ENCODE measurements at places on chromosomes 12 and 14. TPM values are rescaled to one million over a fixed set of nuclear protein-coding genes. Genes with fewer than 3 reads are reported as not detected.
A peak's percentile ranks its signal among the peaks of the same experiment; 100 is the strongest.

Gene GOLT1B
- total RNA-seq: 38.1 TPM

GRCh38 chr12:95998611-95999286, 2.6 kb upstream of the HAL start:
- H3K36me3 ChIP-seq: peaks cover 5% of the 10 kb centered on the region
- no peak for DNase-seq
- no peak overlapping the region for H3K4me3 ChIP-seq
- no peaks in the 10 kb centered on the region for H3K27me3 ChIP-seq
- H3K27ac ChIP-seq: no peak overlapping the region
- H3K4me1 ChIP-seq: peaks cover 7% of the 10 kb centered on the region

GRCh38 chr14:69879175-69880043, at the start of gene SMOC1:
SMOC1 (plus strand) TSS chr14:69879416; CDS start chr14:69879679, 263 bp downstream.
- DNase-seq: no peak
- H3K36me3 ChIP-seq: no peaks in the 10 kb centered on the region
- no peaks in the 10 kb centered on the region for H3K4me1 ChIP-seq
- no peak within 1 kb of the TSS for H3K27ac ChIP-seq

DNA sequence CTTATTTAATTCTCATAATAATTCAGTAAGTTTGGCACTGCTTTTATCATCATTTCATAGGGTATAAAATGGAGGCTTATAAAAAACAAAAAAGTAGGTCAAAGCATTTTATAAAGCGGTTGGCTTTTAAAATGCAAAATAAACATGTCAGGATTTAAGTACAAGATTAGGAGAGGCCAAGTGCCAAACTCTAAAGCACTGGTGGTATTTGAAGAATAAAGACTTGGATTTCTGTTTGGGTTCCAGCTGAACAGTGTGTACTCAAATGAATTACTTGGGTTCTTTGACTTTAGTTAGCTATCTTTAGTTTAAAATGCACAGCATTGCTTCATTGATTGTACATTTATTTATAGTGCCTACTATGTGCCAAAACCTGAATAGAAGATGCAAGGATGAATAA, 966.6 kb upstream of the SEL1L start:
- no peak overlapping the region for H3K4me3 ChIP-seq
- DNase-seq: no peak
- no peak overlapping the region for H3K27ac ChIP-seq
- no peaks in the 10 kb centered on the region for H3K4me1 ChIP-seq

DNA sequence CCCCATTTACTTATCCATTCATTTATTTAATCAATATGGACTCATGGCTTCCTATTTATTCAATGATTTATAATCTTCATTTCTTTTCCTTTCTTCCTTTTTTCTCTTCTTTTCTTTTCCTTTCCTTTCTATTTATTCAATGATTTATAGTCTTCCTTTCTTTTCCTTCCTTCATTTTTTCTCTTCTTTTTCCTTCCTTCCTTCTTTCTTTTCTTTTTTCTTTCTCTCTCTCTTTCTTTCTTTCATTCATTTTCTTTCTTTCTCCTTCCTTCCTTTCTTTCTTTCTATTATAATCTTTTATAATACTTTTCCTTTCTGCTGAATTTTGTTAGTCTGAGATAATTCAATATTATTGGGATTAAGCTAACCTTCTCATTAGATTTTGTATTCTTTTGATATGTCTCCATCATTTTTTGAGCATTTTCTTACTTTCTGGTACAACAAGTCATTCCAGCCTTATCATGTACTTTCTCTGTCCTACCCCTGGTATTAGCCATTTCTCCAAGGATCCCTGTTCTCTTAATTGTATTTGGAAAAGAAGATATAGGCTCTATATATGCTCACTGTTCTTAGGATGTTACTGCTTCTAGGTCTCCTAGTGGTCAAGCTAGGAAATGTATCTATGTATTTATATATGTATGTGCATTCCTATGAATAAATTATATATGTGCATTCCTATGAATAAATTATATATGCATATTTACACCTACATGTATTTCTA, 12.1 kb downstream of the LACRT start:
- no peak overlapping the region for H3K4me3 ChIP-seq
- H3K27me3 ChIP-seq: peaks cover 66% of the 10 kb centered on the region
- DNase-seq: no peak

GRCh38 chr12:32906399-32907165, 10.0 kb upstream of the PKP2 start:
- H3K4me1 ChIP-seq: no peaks in the 10 kb centered on the region
- H3K27me3 ChIP-seq: peaks cover 10% of the 10 kb centered on the region
- DNase-seq: no peak

- no peak for DNase-seq
- H3K27me3 ChIP-seq: peaks cover 6% of the 10 kb centered on the region
- H3K4me1 ChIP-seq: no peaks in the 10 kb centered on the region
- no peak overlapping the region for H3K27ac ChIP-seq
- no peak overlapping the region for H3K4me3 ChIP-seq
- no peaks in the 10 kb centered on the region for H3K36me3 ChIP-seq
These were observed 186.6 kb upstream of the GZMB start for GRCh38 chr14:24820616-24821015.

GRCh38 chr14:80933282-80933681, 8.3 kb downstream of the CEP128 start:
- no peaks in the 10 kb centered on the region for H3K27me3 ChIP-seq
- peaks cover 44% of the 10 kb centered on the region for H3K4me1 ChIP-seq
- peaks cover 53% of the 10 kb centered on the region for H3K36me3 ChIP-seq
- H3K27ac ChIP-seq: peak overlapping the region; percentile 2

GRCh38 chr12:106118-106591, 39.6 kb downstream of the IQSEC3 start:
- DNase-seq: no peak
- H3K27me3 ChIP-seq: peaks cover 2% of the 10 kb centered on the region
- no peaks in the 10 kb centered on the region for H3K36me3 ChIP-seq

DNA sequence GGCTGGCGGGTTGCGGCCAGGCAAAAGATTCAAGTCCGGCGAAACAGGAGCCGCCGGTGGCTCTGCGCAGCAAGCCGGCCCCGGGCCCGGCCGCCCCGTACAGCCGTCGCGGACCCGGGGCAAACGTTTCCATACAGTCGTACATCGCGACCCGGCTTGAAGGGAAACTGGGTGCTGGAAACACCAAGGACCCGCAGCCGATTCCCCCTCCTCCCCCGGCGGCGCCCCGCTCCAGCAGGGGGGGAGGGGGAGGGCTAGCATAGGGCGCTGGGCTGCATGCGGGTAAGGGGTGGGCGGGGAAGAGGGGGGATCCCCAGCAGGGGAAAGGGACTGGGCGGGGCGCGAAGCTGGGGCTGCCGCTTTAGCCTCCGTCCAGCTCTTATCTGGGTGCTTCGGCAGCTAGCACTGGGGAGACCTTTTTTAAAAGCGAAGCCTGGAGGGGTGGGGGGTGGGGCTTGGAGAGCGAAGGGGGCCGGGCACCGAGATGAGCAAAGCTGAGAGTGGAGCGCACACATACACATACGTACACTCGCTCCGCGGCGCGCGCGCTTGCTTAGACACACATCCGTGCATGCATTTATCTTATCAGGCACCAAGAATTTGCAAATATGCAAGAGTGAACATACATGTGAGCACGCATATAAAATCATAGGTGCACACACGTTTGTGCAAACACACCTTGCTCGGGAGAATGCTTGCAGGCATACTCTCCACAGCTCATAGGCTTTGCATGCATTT, 11.9 kb downstream of the RARG start:
- H3K27ac ChIP-seq: peak overlapping the region; percentile 96
- peak; percentile 82 for DNase-seq
- H3K4me1 ChIP-seq: peaks cover 71% of the 10 kb centered on the region
- H3K27me3 ChIP-seq: no peaks in the 10 kb centered on the region
- H3K36me3 ChIP-seq: peaks cover 10% of the 10 kb centered on the region
- peak overlapping the region; percentile 89 for H3K4me3 ChIP-seq

DNA sequence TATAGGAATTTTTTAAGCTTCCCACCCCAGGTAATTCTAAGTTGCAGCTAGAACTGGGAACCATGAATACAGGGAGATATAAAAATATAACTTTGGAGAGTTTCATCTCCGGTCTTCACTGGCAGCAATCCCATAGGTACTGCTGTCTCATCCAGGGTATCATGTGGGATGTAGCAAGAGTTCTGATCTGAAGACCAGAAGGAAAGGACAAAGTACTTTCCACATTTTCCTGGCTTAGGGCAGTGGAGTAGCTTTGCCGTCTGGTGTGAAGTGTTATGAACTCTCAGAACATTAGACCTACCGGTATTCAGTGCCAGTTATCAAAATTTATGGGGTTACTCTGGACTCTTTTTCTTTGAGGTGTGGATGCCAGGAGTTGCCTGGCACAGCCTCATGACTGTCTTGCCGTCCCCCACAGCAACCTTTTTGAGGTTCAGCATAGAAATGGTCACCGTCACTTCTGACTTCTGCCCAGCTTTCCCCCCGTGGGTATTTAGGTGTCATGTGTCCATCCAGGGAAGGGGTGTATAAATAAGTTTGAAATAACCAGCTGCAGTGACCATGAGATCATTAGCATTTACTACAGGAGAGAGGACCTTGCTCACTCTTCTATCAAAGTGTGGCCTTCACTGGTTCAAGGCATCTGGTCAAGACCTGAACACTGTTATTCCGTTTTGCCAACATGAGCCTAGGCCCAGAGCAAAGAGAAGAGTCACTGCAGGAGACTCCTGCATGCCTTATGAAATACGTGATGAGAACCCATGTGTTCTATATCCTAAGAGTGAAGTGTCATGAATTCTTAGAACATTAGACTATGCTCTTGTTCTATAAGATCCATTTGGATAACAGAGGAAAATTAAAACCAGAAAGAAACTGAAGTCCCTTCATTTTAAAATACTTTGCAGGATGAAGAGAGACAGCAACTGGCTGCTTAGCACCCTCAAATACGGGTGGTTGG, 22.2 kb downstream of the TMEM233 start:
- peaks cover 2% of the 10 kb centered on the region for H3K27me3 ChIP-seq
- H3K4me1 ChIP-seq: no peaks in the 10 kb centered on the region
- no peak overlapping the region for H3K27ac ChIP-seq
- peaks cover 2% of the 10 kb centered on the region for H3K36me3 ChIP-seq
- no peak overlapping the region for H3K4me3 ChIP-seq

DNA sequence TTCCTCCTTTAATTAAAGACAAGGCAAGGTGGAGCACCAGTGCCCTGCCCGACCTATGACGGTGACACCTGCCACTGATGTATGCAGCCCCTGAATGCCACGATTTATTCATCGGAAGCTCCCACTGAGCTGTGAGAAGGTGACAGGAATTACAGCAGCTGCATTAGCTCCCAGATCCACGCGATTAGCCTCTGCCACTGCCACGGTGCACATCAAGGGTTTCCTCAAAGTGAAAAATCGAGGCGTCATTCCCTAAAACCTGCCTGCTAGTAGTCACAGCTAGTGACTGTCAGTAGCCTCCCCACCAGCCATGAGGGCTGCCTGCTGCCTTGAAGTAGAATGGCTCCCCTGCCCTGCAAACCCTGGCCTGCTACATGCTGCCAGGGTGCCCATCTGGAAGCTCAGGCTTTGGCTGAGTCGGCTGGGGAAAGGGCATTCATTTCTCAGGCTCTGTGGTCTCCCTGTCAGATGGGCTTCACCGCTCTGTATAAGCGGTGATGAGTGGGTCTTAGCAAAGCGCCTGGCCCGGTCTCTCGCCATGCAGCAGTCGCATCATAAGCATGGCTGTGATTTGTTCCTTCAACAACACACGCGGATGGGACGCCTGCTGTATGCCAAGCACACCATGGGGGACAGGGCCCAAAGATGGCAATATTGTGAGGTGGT, 8.2 kb upstream of the BCL11B start:
- no peak for DNase-seq
- H3K4me1 ChIP-seq: peaks cover 29% of the 10 kb centered on the region
- no peaks in the 10 kb centered on the region for H3K36me3 ChIP-seq

Gene PTPRR
- not detected for total RNA-seq

- DNase-seq: no peak
- H3K36me3 ChIP-seq: peaks cover 13% of the 10 kb centered on the region
- no peak overlapping the region for H3K4me3 ChIP-seq
- H3K4me1 ChIP-seq: peaks cover 6% of the 10 kb centered on the region
- no peaks in the 10 kb centered on the region for H3K27me3 ChIP-seq
These were observed 10.5 kb upstream of the STAC3 start for GRCh38 chr12:57261428-57261865.

DNA sequence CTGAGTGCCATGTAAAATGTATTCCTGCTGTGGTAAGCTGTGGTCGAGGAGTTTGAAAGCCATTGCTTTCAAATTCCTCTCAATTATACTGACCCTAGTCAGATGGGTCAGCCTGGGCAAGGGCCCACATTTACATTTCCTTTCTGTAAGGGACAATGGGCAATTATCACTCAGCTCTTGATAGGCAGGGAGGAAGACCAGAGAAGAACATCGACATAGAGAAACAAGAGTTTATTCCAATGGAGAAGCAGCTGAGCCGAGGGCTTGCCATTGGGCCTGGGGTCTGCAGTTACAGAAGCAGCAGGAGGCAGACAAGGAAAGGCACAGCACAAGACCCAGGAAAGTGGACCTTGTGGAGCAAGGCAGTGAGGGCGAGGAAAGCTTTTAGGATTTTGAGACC, 9.7 kb downstream of the NRIP2 start:
- no peak overlapping the region for H3K4me3 ChIP-seq
- H3K4me1 ChIP-seq: no peaks in the 10 kb centered on the region
- H3K27ac ChIP-seq: no peak overlapping the region
- H3K36me3 ChIP-seq: peaks cover 9% of the 10 kb centered on the region
- no peaks in the 10 kb centered on the region for H3K27me3 ChIP-seq
- DNase-seq: no peak

DNA sequence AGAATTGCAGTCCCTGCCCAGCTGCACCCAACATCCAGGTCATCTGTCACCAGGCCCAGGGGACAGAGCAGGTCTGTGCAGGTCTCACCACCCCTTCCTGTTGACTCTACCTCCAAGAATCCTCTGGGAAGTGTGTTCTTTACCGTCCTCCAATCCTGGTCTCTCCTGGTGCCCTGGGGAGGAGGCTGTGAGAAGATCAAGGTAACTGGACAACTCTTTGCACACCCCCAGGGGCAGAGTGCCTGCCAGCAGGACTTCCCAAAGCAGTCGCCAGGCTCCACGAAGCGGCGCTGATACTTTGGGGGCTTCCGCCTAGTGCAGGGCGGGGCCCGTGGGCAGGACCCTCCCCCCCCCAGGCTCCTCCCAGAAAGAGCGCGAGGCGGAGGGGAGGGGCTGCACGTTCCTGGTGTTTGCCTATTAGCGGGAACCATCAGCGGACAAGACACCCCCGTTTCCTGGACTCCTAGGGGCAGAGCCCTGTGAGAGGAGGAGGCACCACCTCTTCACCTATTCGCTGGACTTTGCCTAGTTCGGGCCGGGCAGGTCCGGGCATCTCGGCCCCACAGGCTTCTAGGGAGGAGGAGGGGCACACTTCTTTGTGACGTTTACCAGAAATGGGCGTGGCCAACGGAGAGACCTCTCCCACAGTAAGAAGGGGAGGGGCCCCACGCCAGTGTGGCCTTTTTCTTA, 918.0 kb downstream of the AACS start:
- no peak overlapping the region for H3K27ac ChIP-seq
- DNase-seq: no peak
- H3K4me1 ChIP-seq: no peaks in the 10 kb centered on the region
- peaks cover 5% of the 10 kb centered on the region for H3K27me3 ChIP-seq
- H3K36me3 ChIP-seq: no peaks in the 10 kb centered on the region

Gene SMCO2
- total RNA-seq: not detected

GRCh38 chr12:123833830-123834229, 71.7 kb downstream of the DNAH10 start:
- H3K27ac ChIP-seq: no peak overlapping the region
- DNase-seq: no peak
- peaks cover 3% of the 10 kb centered on the region for H3K36me3 ChIP-seq
- no peaks in the 10 kb centered on the region for H3K4me1 ChIP-seq
- no peak overlapping the region for H3K4me3 ChIP-seq
- H3K27me3 ChIP-seq: no peaks in the 10 kb centered on the region

Gene KRT75
- total RNA-seq: not detected

Gene KCNJ8
- not detected for total RNA-seq

GRCh38 chr12:6430124-6430989, 14.4 kb upstream of the CD27 start:
- H3K27ac ChIP-seq: peak overlapping the region; percentile 25
- H3K4me1 ChIP-seq: peaks cover 57% of the 10 kb centered on the region
- H3K36me3 ChIP-seq: no peaks in the 10 kb centered on the region
- peak overlapping the region; percentile 17 for H3K4me3 ChIP-seq
- DNase-seq: no peak

Gene CATSPERB
- total RNA-seq: 1.9 TPM

Gene CPNE6
- total RNA-seq: 0.14 TPM
